ENCODE measurements at places on chromosomes 2 and 18. TPM values are rescaled to one million over a fixed set of nuclear protein-coding genes. Genes with fewer than 3 reads are reported as not detected.

GRCh38 chr2:106892048-106892447 is 6.1 kb upstream of the ST6GAL2 start:
- no peak overlapping the region for H3K27ac ChIP-seq
- H3K4me1 ChIP-seq: no peaks in the 10 kb centered on the region
- DNase-seq: no peak
- H3K27me3 ChIP-seq: no peaks in the 10 kb centered on the region
- no peak overlapping the region for H3K4me3 ChIP-seq

- H3K27me3 ChIP-seq: no peaks in the 10 kb centered on the region
- no peak overlapping the region for H3K27ac ChIP-seq
- no peaks in the 10 kb centered on the region for H3K4me1 ChIP-seq
- DNase-seq: no peak
Observed at GRCh38 chr18:24600076-24600654, 139.7 kb downstream of the HRH4 start.

- no peaks in the 10 kb centered on the region for H3K4me1 ChIP-seq
- no peaks in the 10 kb centered on the region for H3K36me3 ChIP-seq
- no peak overlapping the region for H3K4me3 ChIP-seq
Observed at GRCh38 chr18:39571511-39571910, 2005.9 kb upstream of the CELF4 start.

The POTEJ gene
- not detected for total RNA-seq

The COL3A1 gene
- total RNA-seq: 0.09 TPM

The KCNS3 gene
- not detected for total RNA-seq

- no peaks in the 10 kb centered on the region for H3K36me3 ChIP-seq
- no peaks in the 10 kb centered on the region for H3K27me3 ChIP-seq
- no peak overlapping the region for H3K27ac ChIP-seq
- DNase-seq: no peak
- H3K4me1 ChIP-seq: no peaks in the 10 kb centered on the region
Observed at GRCh38 chr2:147016181-147016580, 828.6 kb upstream of the ACVR2A start.

The KIF5C gene
- 18.2 TPM for total RNA-seq

The ERFE gene
- not detected for total RNA-seq

GRCh38 chr2:100718065-100718629 is 101.8 kb upstream of the NPAS2 start:
- no peaks in the 10 kb centered on the region for H3K36me3 ChIP-seq
- no peaks in the 10 kb centered on the region for H3K4me1 ChIP-seq
- DNase-seq: no peak
- H3K27ac ChIP-seq: no peak overlapping the region
- no peaks in the 10 kb centered on the region for H3K27me3 ChIP-seq
- no peak overlapping the region for H3K4me3 ChIP-seq

DNA sequence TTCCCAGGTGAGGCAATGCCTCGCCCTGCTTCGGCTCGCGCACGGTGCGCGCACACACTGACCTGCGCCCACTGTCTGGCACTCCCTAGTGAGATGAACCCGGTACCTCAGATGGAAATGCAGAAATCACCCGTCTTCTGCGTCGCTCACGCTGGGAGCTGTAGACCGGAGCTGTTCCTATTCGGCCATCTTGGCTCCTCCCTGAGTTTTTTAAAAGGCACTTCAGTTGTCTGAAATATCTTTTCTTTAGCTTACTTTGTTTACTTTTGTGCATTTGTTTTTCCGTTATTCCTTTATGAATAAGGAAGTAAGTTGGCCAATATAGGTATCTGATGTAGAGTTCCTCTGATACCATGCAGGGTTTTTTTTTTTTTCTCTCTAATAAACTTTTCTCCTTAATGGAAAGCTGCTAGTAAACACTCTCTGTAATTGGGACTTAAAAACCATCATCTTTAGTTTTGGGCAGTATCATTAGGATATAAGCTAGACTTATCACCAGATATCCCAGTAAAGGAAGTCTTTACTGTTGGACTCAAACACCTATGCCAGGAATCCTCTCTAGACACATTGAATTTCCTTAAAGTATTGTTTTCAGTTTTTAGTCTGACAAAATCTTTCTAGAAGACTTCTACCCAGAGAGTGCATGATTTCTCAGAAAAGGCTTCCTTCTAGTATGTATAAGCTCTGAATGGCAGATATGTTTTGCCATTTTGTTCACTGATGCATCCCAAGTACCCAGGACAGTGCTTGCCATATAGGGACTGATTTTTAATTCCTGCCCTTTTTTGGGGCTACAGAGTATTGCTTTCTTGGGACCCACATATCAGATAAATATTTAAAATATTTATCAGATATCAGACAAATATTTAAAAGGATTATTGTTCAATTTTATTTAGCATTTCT is 35.8 kb upstream of the DYSF start:
- H3K4me1 ChIP-seq: peaks cover 6% of the 10 kb centered on the region
- peak overlapping the region; percentile 39 for H3K27ac ChIP-seq
- peaks cover 2% of the 10 kb centered on the region for H3K36me3 ChIP-seq
- H3K27me3 ChIP-seq: no peaks in the 10 kb centered on the region
- DNase-seq: no peak
- peak overlapping the region; percentile 36 for H3K4me3 ChIP-seq

DNA sequence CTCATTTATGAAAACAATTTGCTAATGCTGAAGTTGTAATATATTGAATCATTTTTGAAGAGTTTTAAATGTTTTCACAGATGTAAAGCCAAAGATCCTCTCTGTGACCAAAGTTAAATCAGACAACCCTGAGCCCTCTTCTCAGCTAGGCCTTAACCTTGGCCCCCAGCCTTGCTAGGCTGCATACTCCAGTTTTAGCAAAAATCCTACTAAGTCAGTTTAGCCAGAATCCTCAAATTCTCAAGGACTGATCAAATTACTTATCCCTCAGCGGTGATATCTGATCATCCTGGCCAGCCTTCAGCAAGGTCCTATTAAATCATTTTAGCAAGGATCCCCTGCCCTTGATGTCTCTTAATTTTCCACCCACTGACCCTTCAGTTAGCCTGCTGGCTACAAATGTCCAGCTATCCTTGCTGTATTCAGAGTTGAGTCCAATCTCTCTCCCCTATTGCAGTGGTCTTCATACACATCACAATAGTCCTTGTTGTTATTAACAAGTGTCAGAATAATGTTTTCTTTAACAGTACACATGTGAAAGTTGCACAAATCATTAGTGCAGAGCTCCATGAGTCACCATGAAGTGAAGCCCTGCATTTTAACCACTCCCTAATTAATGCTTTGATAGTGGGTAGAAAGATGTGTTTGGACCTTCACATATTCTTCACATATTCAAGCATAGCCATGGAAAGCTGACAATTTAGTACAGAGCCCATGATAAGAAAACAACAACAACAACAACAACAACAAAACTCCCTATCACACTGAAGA is 206.4 kb downstream of the NBAS start:
- H3K4me1 ChIP-seq: no peaks in the 10 kb centered on the region
- H3K36me3 ChIP-seq: peaks cover 4% of the 10 kb centered on the region
- no peak overlapping the region for H3K4me3 ChIP-seq
- DNase-seq: no peak
- no peak overlapping the region for H3K27ac ChIP-seq

The ITPRIPL1 gene
- total RNA-seq: 58.3 TPM

The TBR1 gene
- total RNA-seq: not detected

GRCh38 chr2:12300927-12301326 is 415.8 kb upstream of the TRIB2 start:
- DNase-seq: no peak
- H3K4me3 ChIP-seq: no peak overlapping the region
- H3K36me3 ChIP-seq: no peaks in the 10 kb centered on the region

DNA sequence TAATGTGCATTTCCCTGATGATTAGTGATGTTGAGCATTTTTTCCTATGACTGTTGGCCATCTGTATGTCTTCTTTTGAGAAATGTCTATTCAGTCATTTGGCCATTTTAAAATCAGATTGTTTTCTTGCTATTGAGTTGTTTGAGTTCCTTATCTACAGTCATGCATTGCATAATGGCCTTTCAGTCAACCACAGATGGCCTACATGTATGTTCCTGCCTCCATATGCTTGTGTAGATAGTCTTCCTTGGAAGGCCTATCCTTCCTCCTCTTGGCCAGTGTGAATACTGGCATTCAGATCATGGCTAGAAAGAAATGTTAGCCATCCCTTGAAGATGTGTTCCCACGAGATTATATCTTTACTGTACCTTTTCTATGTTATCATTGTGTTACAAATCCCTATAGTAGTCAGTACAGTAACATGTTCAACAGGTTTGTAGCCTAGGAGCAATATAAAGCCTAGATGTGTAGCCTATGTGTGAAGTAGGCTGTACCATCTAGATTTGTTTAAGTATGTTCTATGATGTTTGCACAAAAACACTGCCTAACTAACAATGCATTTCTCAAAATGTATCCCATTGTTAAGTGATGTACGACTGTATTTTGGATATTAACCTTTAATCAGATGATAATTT is 65.6 kb upstream of the CD302 start:
- H3K27ac ChIP-seq: no peak overlapping the region
- no peaks in the 10 kb centered on the region for H3K4me1 ChIP-seq
- no peaks in the 10 kb centered on the region for H3K27me3 ChIP-seq
- DNase-seq: no peak
- peaks cover 15% of the 10 kb centered on the region for H3K36me3 ChIP-seq

- H3K27ac ChIP-seq: no peak overlapping the region
- no peak for DNase-seq
- H3K4me1 ChIP-seq: no peaks in the 10 kb centered on the region
- no peaks in the 10 kb centered on the region for H3K27me3 ChIP-seq
- no peaks in the 10 kb centered on the region for H3K36me3 ChIP-seq
- no peak overlapping the region for H3K4me3 ChIP-seq
Observed at GRCh38 chr2:179850188-179850587, 11.2 kb downstream of the ZNF385B start.

DNA sequence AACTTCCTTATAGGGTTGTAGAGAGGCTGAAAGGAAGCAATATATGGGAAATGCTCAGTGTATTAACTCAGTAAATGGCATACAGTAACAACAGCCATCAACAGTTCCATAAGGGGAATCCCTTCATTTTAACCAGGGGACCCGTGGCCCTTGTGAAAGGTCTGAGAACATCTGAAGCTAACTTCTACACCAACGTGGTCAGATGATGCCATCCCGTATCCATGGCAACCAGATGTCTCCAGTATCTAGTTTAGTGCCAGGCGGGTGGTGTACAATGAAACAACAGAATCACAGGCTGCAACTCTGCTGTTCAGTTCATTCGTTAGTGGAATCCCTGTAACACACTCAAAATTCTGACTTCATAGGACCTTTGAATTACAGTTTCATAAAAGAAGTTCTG is 162.3 kb downstream of the TGIF1 start:
- H3K4me3 ChIP-seq: no peak overlapping the region
- no peak for DNase-seq
- H3K36me3 ChIP-seq: no peaks in the 10 kb centered on the region
- peaks cover 1% of the 10 kb centered on the region for H3K4me1 ChIP-seq

DNA sequence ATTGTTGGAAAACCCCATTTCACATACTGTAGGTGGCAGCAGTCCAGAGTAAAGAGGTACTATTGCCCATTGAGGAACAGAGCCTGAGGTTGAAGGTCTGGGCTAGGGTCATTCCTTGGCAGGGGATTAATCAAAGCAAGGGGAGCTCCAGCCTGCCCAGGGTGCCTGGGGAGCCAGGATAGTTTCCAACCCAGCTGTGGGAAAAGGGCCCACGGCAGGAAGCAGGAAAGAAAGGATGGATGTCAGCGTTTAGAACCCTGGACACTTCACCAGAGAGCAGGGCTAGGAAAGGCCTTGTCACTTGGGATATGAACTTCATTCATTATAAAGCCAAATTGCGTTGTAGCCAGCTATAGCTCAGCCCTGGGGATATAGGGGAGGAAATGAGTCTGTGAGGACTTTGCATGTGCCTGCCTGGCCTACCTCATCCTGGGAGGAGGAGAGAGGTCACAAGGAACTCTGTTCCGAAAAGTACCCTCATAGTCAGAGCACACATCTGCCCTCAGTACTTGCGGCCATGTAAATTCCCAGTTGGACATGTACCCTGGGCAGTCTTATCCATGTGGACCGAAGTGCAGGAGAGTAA is 140.2 kb upstream of the COPS8 start:
- H3K27ac ChIP-seq: no peak overlapping the region
- H3K36me3 ChIP-seq: no peaks in the 10 kb centered on the region
- no peak for DNase-seq
- no peaks in the 10 kb centered on the region for H3K27me3 ChIP-seq
- no peaks in the 10 kb centered on the region for H3K4me1 ChIP-seq

GRCh38 chr2:144115739-144116291 is 404.1 kb downstream of the ZEB2 start:
- DNase-seq: no peak
- H3K27me3 ChIP-seq: no peaks in the 10 kb centered on the region
- H3K36me3 ChIP-seq: no peaks in the 10 kb centered on the region

The CPLX4 gene
- not detected for total RNA-seq

- DNase-seq: no peak
- H3K36me3 ChIP-seq: no peaks in the 10 kb centered on the region
- H3K27ac ChIP-seq: no peak overlapping the region
- H3K27me3 ChIP-seq: no peaks in the 10 kb centered on the region
Observed at GRCh38 chr2:142915502-142915901, 38.0 kb downstream of the KYNU start.

- H3K36me3 ChIP-seq: no peaks in the 10 kb centered on the region
- H3K27ac ChIP-seq: no peak overlapping the region
- no peak for DNase-seq
Observed at GRCh38 chr2:134999521-134999920, 47.7 kb downstream of the MAP3K19 start.

Measured in CD8-positive, alpha-beta memory T cell (primary cell).